ENCODE measurements at places on chromosomes 3 and 15.

DNA sequence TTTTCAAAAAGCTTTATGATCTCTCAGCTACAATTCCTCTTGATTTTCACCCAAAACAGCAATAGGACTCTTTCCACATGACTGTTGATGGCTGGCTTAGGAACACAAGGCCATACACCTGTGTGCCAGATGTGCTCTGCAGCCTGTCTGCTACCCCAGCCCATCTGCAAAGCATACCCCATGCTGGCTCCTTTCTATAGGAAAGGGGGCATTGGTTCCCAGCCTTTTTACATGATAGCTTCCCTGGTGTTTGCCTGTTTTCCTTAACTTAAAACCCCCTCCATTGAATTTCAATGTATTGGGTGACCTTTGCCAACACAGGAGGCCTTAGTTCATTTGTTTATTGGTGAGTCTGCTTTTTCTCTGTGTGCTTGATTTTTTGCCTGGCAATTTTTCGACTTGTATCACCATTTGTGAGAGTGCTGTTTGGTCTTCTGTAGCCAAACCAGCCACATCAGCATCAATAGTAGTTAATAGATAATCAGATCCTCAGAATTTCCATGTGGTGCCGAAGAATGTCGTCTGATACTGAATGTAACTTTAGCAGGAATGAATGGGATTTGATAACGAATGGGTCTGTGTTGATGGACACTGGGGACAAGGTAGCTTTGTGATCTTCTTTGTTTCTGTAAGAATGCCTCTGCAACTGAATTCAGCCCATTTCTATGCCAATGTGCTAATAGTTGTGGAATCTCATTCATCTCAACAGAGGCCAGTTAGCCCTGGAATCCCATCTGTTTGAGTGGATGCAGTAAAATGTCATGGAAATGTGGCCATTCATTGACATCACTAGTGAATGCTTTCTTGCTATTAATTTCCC is 272.2 kb upstream of the RARB start:
- peak; percentile 6 for DNase-seq

GRCh38 chr15:26455828-26456227 is 317.0 kb downstream of the GABRB3 start:
- no peak for DNase-seq

DNA sequence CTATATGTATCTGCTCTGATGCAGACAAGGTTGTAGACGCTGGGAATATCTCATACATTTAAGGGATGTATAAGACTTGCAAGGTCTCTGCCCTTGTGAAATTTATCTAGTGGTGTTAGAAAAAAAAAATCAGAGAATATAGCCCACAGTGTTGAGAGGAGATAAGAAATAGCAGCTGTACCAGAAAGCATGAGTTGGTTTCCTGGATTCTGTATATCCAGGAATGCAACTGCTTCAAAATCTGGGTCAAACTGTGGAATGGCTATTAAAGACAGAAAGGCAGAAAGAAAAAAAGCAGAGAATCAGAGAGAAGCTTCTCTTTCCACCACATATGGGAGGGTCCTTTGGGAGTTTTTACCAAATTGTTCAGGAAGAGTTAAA is 1.5 kb upstream of the TMEM212 start:
- DNase-seq = no peak

DNA sequence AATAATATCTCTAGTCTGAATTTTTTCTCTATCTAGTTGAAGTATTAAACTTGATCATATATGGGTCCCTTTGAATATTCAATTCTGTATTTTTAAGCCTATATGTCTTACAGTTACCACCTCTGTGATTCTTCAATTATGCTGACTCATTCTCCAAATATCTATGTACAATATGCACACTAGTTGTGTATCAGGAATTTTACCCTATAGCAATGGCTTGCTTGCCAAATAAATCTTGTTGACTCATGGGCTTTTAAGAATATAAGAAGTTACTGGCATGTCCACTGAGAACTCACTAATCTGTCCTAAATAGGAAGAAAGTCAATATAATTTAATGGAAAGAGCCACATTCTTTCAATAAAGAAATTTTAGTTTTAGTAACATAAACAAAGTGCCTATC is 656.3 kb downstream of the RBMS3 start:
- no peak for DNase-seq

DNA sequence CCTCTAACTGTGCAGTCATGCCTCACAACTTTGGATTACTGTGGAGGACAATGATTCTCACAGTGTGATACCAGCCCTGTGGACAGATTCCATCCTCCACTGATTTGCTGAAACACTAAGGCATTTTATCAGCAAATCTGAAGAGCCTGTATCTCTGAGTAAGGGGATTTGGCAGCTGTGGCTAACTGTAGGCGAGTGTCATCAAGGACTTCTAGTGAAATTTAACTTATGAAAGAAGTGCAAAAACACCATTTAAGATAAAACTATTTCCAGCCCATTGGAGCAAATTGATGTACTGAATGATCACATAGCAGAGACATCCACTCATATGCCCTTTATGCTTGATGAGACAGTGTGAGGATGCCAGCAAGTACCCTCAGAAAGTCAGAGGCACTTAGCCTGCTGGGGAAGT is 13.9 kb upstream of the TMPRSS7 start:
- no peak for DNase-seq

GRCh38 chr15:71364117-71364584 is 248.9 kb downstream of the THSD4 start:
- DNase-seq = no peak

- DNase-seq = peak; percentile 43
These were observed 1300.1 kb upstream of the ALCAM start for GRCh38 chr3:104066658-104067057.

DNA sequence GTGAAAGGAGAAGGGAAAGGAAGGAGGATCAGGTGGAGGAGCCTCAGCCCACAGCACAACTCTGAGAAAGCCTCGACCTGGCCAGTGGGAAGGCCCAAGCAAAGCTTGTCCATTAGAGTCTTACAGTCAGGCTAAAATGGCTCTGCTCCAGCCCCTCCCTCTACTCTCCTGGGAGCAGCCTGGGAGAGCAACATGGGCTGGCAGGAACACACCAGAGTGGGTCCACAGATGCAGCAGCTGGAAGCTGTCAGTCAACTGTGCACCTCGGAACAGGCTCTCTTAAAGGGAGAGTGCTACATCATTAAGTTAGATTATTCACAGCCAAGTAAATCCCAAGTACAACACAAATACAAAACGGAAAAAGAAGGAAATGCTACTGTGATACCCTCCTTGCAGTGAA is 98.0 kb upstream of the LIMD1 start:
- no peak for DNase-seq

DNA sequence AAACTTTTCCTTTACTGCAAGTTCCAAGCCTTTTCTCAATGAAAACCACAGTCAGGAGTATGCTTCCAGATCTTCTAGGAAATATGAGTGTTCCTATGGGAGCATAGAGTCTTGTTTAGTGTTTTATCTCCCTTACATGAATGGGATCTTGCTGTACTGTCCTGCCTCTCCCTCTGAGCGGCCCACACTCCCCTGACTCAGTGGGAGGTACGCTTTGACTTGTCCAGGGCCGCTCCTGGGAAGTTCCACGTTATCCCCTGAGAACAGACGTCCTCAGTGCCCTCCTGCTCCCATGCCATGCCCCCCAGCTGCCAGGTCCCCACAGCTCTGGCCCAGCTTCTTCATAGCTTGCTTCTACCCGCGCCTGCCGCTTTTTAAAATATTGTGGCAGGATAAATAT is 28.9 kb upstream of the VPS33B start:
- DNase-seq = no peak

DNA sequence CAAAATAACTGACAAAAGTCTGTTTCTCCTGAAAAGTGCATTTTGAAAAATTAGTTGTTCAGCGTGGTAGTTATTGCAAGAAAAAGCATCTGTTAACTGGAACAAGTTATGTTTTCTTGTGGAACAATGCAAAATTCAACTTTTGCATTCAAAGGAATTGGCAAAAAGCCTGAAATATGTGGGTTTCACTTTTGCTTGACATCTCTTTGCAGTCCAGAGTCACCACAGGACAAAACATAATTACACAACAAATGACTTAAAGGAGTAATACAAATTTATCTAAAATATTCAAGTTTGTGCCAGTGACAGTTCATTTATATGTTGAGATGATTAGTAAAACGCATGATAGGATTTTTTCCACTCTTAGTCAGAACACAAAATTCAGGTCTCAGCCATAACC is 96.3 kb upstream of the P2RY1 start:
- DNase-seq = no peak

GRCh38 chr3:144363856-144364255 is 392.2 kb downstream of the DIPK2A start:
- no peak for DNase-seq

DNA sequence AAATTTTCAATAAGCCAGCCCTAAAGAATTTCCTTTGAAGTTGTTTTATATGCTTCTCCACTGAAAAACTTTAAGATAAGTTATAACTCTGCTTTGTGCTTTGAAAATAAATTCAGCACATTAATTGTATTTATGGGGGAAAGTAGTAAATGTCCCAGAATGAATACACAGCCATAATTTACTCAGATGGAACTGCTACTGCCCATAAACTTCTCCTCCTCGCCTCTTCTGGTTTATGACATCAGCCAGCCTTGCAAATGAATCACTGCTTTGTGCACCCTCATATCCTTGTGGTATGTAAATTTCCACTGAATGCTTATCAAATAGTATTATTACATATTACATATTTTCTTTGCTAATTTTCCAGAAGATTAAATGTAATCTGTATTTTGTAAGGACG is 302.0 kb downstream of the DIPK2A start:
- no peak for DNase-seq

- DNase-seq = no peak
These were observed 50.0 kb downstream of the MB21D2 start for GRCh38 chr3:192867645-192868044.

DNA sequence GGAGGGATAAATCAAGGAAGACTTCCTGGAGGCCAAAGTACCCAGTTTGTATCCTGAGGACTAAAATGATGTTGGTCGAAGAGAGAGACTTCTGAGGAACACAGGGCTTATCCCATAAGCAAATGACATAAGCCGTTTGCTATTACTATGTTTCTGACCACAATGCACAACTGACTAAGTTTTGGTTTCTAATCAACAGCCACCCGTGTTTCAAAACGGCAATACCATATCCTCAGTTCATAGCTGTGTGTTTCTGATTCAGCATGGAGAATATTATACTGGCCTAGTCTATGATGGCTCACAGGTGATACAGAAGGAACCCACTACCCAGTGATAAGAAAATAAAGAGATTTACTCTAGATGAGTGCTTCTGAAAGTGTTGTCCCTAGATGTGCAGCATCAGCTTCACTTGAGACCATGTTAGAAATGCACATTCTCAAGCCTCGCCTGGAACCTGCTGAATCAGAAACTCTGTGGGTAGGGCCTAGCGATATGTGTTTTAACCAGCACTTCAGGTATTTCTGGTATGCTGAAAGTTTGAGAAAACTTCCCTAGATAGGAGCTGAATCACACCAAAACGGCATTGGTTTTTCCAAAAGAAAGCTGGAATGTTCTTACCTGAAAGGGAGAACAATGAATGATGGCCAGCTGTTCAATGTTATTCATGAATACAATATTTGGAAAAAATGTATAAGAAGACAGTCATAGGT is 639.7 kb upstream of the NR2F2 start:
- no peak for DNase-seq

DNA sequence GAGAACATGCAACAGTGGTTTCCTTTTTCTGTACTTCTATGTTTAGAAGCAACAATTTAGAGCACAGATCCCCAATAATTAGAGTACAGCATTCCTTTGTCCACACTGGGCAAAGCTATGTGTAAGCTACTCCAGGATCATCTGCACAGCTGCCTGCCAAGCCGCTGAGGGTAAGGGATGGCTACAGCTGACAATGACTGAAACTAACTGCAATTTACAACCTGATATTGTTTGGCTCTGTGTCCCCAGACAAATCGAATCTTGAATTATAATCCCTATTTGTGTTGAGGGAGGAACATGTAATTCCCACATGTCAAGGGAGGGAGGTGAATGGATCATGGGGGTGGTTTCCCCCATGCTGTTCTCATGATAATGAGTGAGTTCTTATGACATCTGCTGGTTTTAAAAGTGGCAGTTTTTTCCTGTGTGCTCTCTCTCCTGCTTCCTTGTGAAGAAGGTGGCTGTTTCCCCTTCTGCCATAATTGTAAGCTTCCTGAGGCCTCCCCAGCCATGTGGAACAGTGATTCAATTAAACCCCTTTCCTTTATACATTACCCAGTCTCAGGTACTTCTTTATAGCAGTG is 54.8 kb upstream of the TNFSF10 start:
- no peak for DNase-seq

- DNase-seq = no peak
These were observed 103.6 kb upstream of the ICE2 start for GRCh38 chr15:60582370-60583036.

GRCh38 chr3:15941958-15942357 is 144.2 kb upstream of the ANKRD28 start:
- no peak for DNase-seq

DNA sequence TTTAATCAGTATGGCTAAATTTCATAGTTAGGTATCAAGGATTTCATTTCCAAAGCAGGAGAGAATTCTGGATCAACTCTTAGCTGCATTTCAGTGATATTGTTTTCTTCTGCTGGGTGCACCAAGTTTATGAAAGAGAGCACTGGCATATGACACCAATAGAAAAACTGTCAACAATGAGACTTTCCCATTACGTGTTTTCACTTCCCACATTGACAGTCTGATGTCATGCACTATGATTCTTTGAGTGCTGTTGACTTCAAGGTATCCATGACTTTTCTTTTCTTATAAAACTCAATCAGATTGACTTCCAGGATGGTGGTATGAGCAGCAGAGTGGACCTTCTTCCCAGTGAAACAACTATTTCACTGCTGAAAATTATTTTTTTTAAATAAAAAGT is 476.1 kb downstream of the EDEM1 start:
- DNase-seq = no peak

DNA sequence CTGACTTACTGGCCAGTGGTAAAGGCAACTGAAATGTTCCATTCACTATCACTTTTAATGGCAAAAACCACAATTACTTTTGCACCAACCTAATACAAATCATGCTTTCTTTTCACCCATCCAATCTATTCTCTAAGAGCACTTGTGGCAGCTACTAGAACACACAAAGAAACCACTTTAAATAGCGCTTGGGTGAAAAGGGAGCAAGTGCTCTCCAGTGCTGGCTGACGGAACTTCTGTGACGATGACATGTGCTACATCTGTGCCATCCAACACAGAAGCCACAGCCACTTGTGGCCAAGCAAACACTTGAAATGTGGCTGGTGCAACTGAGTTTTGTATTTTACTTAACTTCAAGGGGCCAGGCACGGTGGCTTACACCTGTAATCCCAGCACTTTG is 18.9 kb downstream of the SH3BP5 start:
- no peak for DNase-seq

DNA sequence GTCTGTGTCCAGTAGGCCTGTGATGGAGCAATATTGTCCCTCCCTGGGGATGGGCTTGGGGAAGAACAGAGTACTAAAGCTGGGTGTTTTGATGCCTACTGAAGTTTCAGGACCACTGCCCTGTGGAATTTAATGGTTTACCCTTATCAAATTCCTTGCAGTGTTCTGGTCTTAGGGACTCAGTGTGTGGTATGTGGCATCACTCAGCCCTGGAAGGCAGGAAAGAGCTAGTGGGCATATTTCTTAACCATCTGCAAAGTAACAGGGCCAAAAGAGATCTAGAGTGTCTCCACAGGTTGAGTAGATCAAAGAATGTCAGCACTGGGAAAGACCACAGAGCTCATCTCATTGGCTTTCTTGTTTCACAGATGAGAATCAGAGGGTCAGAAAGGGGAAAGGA is 11.8 kb upstream of the SCN10A start:
- DNase-seq = no peak
